NCI-H1092 (cell line): ENCODE measurements at places on chromosomes 2 and 18.

GRCh38 chr18:48762836-48763718 lies 187.7 kb downstream of the SMAD7 start:
- no peak for DNase-seq

DNA sequence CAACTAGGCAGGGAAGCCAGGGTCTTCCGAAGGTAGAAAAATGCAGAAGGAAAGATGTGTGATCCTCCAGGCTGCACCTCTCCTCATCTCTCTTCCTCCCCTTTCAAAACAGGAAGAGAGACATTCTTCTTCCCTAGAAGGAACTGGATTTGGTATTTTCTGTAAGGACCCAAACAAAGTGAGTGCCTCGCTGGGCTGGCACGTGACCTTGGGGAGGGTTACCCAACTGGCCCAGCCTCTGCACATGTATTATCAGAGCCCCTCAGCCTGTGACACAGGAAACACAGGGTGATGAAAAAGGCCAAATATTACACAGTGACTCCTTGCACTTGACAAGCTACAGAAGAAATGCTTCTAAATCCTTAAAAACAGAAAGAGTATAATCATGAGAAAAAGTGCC lies 2.3 kb downstream of the HJURP start:
- DNase-seq, result no peak

- no peak for DNase-seq
These were observed 170.0 kb downstream of the ALK start for GRCh38 chr2:29751390-29751789.

GRCh38 chr2:207291625-207292252 lies 126.0 kb upstream of the KLF7 start:
- DNase-seq, result no peak

GRCh38 chr2:25899404-25899970 lies 21.2 kb upstream of the ASXL2 start:
- no peak for DNase-seq

GRCh38 chr2:38824906-38825305 lies 46.9 kb downstream of the GEMIN6 start:
- no peak for DNase-seq

GRCh38 chr2:202608142-202608852 lies 26.5 kb upstream of the FAM117B start:
- DNase-seq, result no peak

- DNase-seq, result no peak
These were observed 786 bp upstream of the TMEM200C start for GRCh38 chr18:5895876-5896740.

DNA sequence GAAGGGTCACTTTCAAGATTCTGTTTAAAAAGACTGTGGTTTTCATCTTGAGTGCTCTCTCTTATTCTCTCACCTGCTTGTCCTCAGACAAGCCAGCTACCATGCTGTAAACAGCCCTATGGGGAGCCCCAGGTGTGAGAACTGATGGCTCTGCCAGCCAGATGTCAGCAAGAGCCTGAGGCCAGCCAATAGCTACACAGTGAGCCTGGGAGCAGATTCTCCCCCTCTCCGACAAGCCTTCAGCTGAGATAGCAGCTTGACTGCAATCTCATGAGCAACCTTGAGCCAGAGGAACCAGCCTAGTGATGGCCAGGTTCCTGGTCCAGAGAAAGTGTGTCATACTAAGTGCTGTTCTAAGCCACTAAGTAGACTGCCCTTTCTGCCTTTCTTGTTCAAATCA lies 272.1 kb downstream of the NAPG start:
- no peak for DNase-seq

DNA sequence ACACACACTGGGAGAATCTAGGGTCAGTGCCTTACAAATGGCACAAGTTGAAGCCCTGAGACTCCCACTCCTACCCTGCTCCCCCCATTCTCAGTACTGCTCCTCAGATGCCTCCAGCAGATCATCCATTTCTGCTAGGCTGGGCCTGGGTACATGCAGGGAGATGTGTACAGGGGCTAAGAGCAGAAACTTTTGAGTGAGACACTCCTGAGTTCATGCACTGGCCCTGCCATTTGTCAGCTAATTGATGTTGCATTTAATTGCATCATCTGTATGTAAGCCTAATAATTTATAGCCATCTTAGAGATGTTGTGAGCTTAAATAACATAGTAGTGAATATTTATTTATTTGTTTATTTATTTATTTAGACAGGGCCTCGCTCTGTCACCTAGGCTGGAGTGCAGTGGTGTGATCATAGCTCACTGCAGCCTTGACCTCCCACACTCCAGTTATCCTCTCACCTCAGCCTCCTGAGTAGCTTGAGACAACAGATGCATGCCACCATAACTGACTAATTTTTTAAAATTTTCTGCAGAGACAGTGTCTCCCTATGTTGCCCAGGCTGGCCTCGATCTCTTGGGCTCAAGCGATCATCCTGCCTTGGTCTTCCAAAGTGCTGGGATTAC lies 4.8 kb upstream of the CASP8 start:
- DNase-seq, result no peak

GRCh38 chr18:57040175-57040574 lies 106.7 kb upstream of the BOD1L2 start:
- DNase-seq, result no peak

DNA sequence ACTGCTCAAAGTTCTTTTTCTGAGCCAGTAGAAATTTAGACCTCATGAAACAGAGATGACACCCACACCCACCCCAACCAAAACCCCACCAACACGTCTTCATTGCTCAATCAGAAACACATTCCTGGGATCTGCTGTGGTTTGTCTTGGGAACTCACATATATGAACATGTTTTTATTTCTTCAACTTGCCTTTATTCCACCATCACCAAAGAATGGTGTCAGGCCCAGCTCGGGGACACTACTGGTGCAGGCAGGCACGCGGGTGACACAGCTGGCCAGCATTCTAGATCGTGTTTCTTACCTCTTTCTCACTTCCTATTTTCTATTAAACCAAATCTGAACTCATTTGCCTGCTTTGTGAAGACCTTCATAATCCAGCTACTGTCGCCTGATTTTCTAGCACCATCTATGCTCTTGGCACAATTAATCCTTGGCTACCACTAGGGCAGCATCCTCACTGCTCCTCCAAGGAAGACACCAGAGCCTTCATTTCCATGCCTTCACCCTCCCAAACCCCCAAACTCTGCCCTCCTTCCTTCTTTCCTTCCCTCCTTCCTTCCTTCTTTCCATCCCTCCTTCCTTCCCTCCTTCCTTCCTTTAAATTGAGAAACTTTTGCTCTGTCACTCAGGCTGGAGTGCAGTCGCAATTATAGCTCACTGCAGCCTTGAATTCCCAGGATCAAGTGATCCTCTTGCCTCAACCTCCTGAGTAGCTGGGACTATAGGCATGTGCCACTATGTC lies 157.1 kb downstream of the BCL2 start:
- DNase-seq, result no peak

- no peak for DNase-seq
These were observed 405.5 kb upstream of the VWC2L start for GRCh38 chr2:214005337-214005736.

- no peak for DNase-seq
These were observed 170.0 kb downstream of the PDE11A start for GRCh38 chr2:177902395-177903163.

DNA sequence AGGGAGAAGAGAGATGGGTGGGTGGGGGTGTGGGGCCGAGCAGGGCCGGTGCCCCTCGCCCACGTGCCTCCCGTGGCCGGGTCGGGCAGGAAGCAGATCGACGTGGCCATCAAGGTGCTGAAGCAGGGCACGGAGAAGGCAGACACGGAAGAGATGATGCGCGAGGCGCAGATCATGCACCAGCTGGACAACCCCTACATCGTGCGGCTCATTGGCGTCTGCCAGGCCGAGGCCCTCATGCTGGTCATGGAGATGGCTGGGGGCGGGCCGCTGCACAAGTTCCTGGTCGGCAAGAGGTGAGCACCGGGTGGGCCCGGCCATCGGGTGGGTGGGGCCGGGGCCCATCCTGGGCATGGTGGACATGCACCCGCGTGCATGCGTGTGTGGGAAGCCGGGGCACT lies 21.8 kb downstream of the ZAP70 start:
- DNase-seq, result no peak

DNA sequence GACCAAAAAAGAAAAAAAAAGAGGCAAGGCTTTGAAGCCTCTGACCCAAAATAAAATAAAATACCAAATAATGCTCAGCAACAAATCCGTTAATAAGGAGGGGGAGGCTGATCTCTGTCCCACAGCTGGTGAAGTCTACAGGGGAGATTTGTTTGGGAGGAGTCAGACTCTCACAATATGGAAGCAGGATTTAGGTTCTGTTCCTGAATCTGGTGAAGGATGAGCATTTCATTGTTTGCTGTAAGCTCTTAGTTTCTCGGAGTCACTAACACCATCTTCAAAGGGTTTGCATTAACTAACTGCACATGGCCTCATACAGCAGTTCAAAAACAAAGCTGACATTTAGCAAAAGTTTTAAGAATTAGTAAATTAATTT lies 339.4 kb upstream of the TNP1 start:
- no peak for DNase-seq

- DNase-seq, result no peak
These were observed 1411.8 kb downstream of the LRP1B start for GRCh38 chr2:140718999-140719398.

DNA sequence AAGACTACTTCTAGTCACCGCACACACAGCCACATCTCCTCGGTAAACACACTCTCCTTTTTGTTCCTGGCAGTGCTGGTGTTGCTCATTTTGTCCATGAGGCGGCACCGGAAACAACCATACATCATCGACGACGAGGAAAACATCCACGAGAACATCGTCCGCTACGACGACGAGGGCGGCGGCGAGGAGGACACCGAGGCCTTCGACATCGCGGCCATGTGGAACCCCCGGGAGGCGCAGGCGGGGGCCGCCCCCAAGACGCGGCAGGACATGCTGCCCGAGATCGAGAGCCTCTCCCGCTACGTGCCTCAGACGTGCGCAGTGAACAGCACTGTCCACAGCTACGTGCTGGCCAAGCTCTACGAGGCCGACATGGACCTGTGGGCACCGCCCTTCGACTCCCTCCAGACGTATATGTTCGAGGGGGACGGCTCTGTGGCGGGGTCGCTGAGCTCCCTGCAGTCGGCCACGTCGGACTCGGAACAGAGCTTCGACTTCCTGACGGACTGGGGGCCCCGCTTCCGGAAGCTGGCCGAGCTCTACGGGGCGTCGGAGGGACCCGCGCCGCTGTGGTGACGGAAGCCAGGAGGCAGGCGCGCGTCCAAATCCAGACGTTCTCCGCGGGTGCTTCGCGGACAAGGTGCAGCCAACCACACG lies 221.0 kb downstream of the CDH20 start:
- DNase-seq, result no peak

DNA sequence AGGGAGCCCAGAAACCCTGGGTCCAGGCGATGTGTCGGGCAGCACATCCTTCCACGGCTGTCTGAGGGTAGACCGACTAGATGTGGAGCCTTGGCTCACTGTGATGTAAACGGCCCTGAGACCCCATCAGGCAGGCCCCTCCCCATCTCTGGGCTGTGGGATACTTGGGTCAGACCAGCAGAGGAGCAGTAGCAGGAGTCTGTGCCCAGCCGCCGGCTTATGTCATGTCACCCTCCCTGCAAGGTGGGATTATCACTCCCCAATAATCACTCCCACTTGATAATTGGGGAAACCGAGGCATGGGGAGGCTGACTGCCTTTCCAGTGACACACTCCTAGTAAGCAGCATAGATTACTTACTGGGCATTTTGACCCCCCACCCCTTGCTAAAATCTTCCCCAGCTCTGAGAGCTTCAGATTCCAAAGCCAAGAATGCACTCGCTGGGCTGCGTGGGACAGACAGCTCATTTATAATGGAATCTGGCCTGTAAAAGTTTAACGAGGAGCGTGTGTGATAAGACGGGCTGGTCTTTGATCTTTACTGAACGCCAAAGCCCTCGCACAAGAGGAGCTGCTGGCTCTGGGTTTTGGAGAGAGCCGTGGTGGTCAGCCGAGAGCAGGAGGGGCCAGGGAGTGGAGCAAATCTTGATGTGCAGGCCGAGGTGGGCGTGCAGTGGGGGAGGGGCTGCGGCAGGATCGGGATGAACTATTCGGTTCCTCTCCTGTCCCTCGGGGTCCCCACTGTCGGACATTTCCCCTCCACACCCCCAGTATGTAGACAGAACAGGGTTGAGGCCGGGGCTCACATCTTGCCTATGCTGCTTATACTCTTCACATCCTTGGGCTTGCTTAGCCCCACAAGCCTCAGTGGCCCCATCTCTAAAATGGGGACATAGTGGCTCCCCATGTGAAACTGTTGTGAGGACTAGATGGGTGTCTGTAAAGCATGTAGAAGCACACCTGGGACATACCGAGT lies 200.0 kb downstream of the GLI2 start:
- DNase-seq, result no peak

- no peak for DNase-seq
These were observed 523.6 kb downstream of the PID1 start for GRCh38 chr2:228747483-228747882.

DNA sequence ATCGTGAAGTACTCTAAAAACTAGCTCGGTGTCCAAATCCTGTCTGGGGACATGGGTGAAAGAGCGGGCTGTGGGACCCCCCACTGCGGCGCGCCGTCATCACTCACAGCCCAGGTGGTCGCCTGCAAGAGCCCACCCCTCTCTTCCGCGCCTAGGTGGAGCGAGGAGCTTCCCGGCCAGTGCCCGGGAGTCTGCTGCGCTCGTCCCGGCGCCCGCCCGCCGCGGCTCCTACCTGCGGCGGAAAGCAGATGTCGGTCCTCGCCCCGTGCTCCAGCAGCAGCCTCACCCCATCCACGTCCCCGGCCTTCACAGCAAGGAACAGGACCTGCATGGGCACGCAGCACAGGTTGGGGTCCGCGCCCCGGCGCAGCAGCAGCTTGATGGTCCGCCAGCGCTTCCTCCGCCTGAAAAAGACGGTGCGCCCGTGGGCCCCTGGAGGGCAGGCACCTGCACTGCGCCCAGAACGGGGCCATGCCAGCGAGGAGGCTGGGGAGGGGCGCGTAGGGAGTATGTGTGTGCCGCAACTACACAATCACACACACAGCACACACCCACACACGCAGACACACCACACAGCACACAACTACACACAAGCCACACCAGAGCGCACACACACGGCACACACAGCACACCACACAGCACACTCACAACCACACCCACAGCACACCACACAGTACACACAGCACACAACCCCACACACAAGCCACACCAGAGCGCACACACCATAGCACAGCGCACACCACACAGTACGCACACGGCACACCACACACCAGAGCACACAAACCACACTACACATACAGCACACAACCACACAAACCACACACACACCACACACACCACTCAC lies 37.4 kb downstream of the ANKMY1 start:
- no peak for DNase-seq

- no peak for DNase-seq
These were observed 84.6 kb downstream of the MAIP1 start for GRCh38 chr2:200039724-200040650.

DNA sequence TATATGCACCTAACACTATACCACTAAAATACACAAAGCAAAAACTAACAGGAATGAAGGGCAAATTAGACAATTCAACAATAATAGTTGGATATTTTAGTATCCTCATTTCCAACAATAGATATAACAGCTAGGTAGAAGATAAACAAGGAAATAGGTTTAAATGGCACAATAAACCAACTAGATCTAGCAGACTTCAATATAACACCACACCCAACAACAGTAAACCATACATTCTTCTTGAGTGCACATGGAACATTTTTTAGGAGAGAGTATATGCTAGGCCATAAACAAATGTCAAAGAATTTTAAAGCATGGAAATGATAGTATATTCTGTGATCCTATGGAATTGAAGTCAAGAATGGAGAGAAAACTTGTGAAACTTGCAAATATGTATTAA lies 138.4 kb downstream of the NDUFA10 start:
- no peak for DNase-seq
